ENCODE measurements at places on chromosomes 4 and X. TPM values are rescaled to one million over a fixed set of nuclear protein-coding genes. Genes with fewer than 3 reads are reported as not detected.

The MSX1 gene
- 7.8 TPM for total RNA-seq

The NUDT9 gene
- 19.3 TPM for total RNA-seq

The STEEP1 gene
- 40.2 TPM for total RNA-seq

The GYG2 gene
- 11.4 TPM for total RNA-seq

The GLRA3 gene
- total RNA-seq, result not detected

The SETD7 gene
- total RNA-seq, result 76.9 TPM

The ARMCX1 gene
- 49.4 TPM for total RNA-seq

The OCIAD1 gene
- 72.9 TPM for total RNA-seq

The MAGEA4 gene
- total RNA-seq, result not detected

The FAM149A gene
- total RNA-seq, result 7.0 TPM

The PAGE2B gene
- total RNA-seq, result 0.28 TPM

The MGAT4D gene
- total RNA-seq, result not detected

The TMPRSS11A gene
- not detected for total RNA-seq

The PROM1 gene
- total RNA-seq, result not detected

The ADH7 gene
- total RNA-seq, result not detected

The UGT2B7 gene
- not detected for total RNA-seq

The SLC2A9 gene
- total RNA-seq, result 4.3 TPM

The TLR6 gene
- total RNA-seq, result 1.4 TPM

The AGTR2 gene
- not detected for total RNA-seq

The KCND1 gene
- total RNA-seq, result 0.28 TPM

The ADH4 gene
- not detected for total RNA-seq

The CT45A2 gene
- not detected for total RNA-seq

The LRBA gene
- total RNA-seq, result 28.6 TPM

The HDAC8 gene
- 31.6 TPM for total RNA-seq

The ZMAT1 gene
- 0.09 TPM for total RNA-seq

The L1CAM gene
- total RNA-seq, result 0.28 TPM

The MAGEC1 gene
- total RNA-seq, result under 0.01 TPM

The GLRA2 gene
- total RNA-seq, result not detected

The DSPP gene
- total RNA-seq, result not detected

The RNF150 gene
- total RNA-seq, result 0.28 TPM

The SLC9B1 gene
- 0.83 TPM for total RNA-seq

The LRCH2 gene
- total RNA-seq, result 14.2 TPM

The PCGF3 gene
- total RNA-seq, result 31.8 TPM

The VCX2 gene
- total RNA-seq, result not detected

The COL25A1 gene
- 0.57 TPM for total RNA-seq

The CTSO gene
- 22.0 TPM for total RNA-seq

The EDA gene
- total RNA-seq, result 0.14 TPM

The UGT2A1 gene
- not detected for total RNA-seq

The COQ2 gene
- 13.7 TPM for total RNA-seq

The SLC25A5 gene
- total RNA-seq, result 128 TPM

The COX7B2 gene
- not detected for total RNA-seq

The ASB12 gene
- not detected for total RNA-seq

The TEX13D gene
- total RNA-seq, result not detected

The LUZP4 gene
- total RNA-seq, result not detected

Data from smooth muscle cell of bladder (primary cell).